HCT116 (cell line): ENCODE measurements at places on chromosomes 6 and 20.

GRCh38 chr6:71056656-71057055 is 99.8 kb upstream of the B3GAT2 start:
- DNase-seq, result no peak

DNA sequence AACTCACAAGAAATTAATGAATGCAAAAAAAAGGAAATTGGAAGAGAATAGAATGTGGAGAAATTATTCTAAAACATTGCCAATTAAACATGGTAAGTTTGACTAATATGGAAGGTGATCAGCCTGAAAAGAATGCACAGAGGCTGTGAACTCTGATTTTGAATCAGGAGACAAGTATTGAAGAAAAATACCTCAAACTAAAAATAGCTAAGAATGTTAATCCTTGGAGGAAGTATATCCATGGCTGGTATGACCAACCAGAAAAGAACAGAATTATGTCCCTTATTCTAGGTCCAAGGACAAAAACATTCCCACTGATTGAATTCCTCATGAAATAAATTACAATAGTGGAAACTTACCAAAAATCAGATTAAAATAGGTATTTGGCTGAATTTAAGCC is 7.3 kb upstream of the RIMS1 start:
- no peak for DNase-seq

GRCh38 chr6:108656836-108657235 is 96.1 kb downstream of the FOXO3 start:
- DNase-seq, result no peak

DNA sequence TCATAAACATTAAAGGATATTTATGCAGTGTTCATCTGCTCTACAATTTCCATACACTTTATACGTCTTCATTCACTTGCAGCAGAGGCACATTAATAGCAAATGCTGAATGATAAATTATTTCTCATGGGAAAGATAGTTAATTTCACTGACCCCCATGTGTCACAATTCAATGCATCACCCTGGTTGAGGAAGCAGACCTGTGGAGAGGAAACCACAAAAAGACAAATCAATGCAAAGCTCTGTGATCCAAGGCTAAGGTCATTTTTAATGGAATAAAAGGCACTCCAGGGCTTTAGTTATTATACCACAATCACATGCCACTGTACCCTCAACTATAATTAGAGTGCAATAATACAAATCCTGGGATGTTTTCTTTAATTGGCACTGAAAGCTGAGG is 40.3 kb upstream of the TENT5A start:
- no peak for DNase-seq

DNA sequence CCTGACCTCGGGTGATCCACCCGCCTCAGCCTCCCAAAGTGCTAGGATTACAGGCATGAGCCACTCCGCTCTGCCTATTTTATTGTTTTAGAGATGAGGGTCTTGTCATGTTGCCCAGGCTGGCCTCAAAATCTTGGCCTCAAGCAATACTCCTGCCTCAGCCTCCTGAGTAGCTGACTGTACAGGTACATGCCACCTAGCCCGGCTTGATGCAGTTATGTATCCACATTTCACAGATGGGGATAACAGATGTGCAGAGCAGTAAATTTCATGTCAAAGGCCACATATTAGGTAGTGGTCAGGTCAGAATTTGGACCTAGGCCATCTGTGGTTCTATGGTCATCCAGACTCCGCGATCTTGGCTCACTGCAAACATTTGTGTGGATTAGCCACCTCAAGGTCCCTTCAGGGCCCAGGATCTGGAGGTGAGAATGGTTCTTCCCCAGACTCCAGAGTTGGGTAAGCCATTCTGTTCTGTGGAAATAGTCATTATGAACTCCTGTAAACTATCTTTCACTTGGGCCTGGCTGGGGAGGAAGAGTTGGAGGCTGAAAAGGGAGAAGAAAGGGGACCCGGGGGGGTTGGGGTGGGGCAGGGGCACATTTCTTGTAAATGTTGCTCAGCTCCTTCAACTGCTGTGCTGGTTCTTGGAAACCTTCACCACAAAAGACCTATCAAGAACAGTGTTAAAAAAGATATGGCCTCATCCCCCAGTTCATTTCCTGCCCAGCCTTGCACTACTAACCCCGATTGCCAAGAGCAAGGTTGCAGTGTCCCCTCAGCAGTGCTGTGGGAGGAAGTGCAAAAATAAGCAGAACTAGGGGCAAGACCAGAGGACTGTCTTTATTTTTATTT is 13.0 kb downstream of the PIM1 start:
- DNase-seq, result no peak

- no peak for DNase-seq
These were observed 867 bp downstream of the EBF4 start for GRCh38 chr20:2693286-2694007.

DNA sequence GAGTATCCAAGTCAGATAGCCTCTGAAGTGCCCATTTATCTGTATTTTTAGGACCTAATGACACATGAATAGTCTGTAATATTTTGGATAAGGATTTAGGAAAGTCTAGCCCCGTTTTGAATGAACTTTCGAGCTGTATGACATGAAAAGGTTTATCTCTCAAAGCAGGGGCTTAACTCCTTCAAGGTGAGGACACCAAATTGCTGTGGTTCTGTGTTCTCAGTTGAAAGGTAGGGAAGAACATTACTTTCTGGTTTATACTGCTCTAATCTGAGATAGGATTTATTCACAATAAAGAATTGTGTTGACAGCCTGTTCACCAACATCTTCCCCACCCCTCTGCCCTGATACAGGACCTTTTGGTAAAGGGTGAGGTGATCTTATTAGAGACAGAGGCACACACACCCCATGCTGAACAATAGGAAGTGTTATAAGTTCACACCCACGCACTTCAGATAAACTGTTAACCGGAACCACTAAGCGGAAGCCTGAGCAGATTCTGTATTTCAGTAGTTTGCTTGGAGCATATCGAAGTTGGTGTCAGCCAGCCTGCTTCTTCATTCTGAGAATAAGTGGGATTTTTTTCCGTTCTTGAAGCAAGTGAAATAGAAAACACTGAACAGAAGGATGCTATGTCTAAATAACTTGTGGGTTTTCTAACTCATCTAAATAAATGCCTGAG is 223.3 kb downstream of the TMEM242 start:
- no peak for DNase-seq

- no peak for DNase-seq
These were observed 6.8 kb upstream of the USP49 start for GRCh38 chr6:41901882-41902519.

- DNase-seq, result no peak
These were observed 379.2 kb downstream of the BMP2 start for GRCh38 chr20:7146552-7147219.

- peak; percentile 48 for DNase-seq
These were observed 114.8 kb upstream of the CD93 start for GRCh38 chr20:23200914-23201313.

DNA sequence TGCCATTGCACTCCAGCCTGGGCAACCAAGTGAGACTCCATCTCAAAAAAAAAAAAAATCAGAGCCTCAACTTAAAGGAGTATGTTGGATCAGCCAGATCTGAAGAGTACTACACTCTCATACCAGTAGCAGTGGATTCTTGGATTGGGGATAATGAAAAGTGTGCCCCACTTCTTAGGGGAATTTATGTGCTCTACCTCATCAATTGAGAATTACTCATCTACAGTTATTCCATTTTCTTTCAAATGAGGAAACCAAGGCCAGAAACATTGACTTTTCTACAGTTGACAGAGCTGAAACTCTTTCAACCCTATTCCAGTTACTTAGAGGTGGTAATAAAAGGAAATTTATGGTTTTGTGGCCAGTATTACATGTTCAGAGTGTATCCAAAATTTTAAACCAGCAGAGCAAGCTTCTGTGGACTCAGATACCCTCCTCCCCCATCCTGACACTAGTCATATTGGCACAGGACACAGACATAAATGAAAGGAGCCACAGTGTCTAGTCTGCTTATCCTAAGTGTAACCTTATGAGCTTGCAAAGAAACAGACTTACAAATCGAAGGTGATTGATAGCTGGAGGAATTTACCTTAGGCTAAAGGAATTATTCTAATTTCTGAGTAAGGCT is 51.2 kb downstream of the ORC3 start:
- DNase-seq, result no peak

DNA sequence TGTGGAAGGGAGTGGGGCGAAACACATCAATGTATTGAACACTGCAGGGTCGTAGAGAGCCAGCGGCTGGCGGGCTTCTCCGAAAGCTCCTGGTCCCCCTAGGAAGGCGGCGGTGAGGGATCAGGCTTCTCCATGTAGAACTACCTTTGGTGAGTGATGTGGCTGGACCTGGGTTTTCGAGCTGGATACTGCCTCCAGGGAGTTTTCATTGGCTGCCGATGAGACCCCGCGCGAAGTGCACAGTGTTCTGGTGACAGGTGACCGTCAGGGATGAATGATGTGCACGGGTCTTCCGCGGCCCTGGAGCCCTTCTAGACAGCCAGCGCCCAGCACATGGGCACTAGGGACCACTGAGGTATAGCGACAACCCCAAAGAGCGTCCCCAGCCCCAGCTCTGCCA is 16.4 kb downstream of the ABT1 start:
- no peak for DNase-seq

GRCh38 chr6:97449444-97449966 is 166.5 kb upstream of the MMS22L start:
- DNase-seq, result no peak

DNA sequence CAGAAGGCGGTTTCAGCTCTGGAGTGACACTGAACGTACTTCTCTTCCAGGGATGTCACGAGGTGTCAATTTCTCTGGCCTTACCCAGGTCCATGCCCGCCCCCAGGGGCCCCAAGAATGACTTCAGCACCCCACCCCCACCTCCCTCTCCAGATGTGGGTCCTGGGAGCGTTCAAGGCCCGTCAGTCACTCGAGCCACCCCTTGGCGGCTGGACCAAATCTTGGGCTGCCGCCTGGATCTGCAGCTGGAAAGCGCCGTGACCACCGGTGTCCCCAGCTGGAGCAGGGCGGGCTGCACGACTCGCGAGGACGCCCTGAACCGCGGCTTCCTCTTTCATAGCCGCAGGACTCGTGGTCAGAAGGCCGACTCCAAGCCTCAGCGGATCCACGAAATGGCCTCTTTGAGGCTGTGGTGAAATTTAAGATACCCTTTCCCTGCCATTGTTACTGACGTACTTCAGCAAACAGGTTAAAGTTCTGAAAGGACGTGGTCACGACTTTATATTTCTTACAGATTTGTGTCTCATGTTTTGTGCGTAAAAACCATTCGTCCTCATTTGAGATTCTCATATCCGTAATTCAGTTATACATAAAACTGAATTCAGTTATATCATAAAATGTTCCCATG is 29.3 kb downstream of the TRIM38 start:
- DNase-seq, result no peak

GRCh38 chr6:89258912-89259311 is 41.8 kb upstream of the GABRR1 start:
- no peak for DNase-seq

DNA sequence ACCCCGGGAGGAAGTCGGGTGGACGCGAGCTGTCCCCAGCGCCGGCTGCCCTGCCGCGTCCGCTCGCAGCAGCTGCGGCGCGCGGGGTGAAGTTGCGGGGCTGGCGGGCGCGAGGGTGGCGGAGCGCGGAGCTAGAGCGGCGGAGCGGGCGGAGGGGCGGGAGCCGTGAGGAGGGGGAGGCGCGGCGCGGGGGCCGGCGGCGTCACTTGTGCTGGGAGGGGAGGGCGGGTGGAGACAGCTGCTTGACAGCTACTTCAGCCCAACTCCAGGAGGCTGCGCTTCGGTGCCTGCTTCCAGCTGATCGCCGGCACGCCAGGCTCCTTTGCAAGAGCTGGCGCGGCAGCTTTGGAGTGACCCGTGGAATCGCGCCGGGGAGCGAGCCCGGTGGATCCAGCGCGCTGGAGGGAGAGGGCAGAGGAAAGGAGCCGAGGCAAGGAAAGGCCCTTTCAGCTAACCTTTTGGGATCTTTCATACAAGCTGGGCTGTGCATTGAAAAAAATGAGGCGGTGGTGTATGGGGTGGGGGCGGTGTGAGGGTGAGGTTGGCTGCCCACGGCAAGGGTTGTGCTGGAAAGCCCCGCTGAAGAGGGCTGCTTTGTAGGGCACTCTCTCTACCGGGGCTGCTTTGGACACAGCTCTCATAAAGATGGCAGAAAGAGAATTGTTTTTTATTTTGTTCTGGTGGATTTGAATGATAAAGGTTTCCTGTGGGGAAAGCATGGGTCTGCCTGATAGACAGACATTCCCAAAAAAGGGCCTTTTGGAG is 24.6 kb downstream of the RIPOR2 start:
- no peak for DNase-seq
